Activated naive CD4-positive, alpha-beta T cell treated with anti-CD3 and anti-CD28 coated beads, Interleukin-2, amount 50 U/mL, for 16 hours (primary cell): ENCODE measurements at places on chromosomes 1 and 21.

DNA sequence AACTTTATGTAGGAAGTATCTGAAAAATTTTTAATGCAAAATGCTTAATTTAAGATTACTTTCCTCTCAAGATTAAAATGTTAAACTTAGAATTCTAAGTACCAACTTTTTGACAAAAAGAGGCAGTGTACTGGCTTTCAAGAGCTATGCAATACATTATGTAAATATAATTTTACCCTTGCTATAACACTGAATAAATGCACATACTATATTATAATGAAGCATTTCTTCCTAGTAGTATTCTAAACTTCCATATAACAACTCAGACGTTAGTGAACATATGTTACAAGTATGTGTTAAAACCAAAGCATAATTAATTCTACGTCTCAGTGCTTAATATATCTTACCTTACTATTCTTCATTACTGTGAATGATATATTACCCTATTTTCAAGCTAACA, 58.5 kb downstream of the RGS21 start:
- no peak for DNase-seq

DNA sequence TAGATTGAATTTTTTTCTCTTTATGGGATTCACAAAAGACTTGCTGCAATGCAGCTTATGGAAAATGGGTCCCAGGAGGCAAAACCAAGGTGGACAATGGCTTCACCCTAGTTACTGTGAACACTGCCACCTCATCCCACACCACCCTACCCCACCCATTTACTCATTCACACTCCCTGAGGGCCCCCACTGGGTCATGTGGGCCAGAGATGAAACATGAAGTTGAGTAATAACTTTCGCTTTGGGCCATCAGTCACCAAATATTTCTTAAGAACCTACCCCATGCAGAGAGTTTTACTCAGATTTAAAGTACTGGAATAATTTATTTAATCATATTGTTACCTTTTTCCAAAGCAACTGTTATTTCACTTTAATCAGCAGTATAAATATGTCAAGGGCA, 191.8 kb downstream of the TPR start:
- DNase-seq: peak; percentile 13

DNA sequence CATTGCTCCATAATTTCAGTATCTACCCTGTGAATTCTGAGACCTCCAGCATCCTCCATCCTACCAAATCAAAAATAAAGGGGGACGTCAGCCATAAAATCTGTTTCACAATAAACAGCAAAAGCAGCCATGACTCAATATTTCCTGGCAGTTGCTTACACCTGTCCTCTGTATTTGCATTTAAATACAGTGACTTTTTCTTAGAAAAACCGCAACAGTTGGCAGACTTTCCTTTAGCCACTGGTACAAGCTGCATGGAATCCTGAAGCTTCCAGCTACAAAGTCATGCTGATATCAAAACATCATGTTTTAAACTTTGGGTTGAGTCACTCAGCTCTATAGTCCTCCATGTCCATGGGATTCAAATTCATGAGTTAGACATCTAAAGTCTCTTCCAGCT, 278.0 kb upstream of the KAZN start:
- DNase-seq: no peak

GRCh38 chr1:159786966-159787365, 6.2 kb downstream of the DUSP23 start:
- DNase-seq: no peak
